GM10248 (cell line): ENCODE measurements at places on chromosomes 11 and 22.

DNA sequence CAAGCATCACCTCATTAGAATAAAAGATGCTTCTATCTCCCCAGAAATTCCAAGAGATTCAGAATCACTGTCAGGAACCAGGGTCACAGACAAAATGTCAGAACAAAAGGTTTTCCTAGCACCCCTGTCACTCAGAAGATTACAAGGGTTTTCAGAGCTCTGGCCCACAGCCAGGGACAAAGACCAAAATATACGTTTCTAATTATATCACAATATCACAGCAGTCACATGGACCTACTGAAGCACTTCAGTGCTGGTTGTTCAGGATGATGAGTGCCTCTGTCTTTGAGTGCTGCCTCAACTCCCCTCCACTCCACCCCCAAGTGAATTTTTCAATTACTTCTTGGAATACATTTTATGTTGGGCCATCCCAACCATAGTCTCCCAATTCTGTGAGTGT is 21.9 kb upstream of the RTL6 start:
- DNase-seq, result no peak

GRCh38 chr22:37279331-37280181 is 2.8 kb upstream of the CYTH4 start:
- DNase-seq, result no peak

- DNase-seq, result no peak
Observed at GRCh38 chr22:20588843-20589581, 81.6 kb downstream of the MED15 start.

- no peak for DNase-seq
Observed at GRCh38 chr11:104324276-104324675, 160.3 kb upstream of the PDGFD start.

GRCh38 chr22:42717197-42717928 is 3.3 kb downstream of the A4GALT start:
- no peak for DNase-seq

- peak; percentile 61 for DNase-seq
Observed at GRCh38 chr11:102599642-102600261, 25.4 kb downstream of the MMP20 start.

- DNase-seq, result peak; percentile 48
Observed at GRCh38 chr22:20957102-20957682, 9.9 kb upstream of the AIFM3 start.

GRCh38 chr11:2422461-2423156 is 21.7 kb downstream of the TRPM5 start:
- DNase-seq, result no peak

DNA sequence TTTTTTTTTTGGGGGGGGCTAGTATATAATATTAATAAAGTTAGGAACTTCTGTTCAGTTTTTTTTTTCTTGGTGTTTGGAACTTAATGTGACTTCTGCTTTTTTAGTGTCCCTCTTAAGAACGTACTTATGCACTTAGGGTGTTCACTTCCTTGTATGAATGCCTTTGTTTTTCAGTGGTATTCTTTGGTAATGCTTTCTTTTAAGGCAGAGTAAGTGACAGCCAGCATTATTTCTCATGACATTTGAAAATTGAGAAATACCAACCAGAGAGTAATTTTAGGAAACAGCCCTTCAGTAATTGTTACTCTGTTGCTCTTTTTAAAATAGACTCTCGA is 2.4 kb downstream of the GRK3 start:
- no peak for DNase-seq

GRCh38 chr11:46410021-46410420 is 18.4 kb upstream of the CHRM4 start:
- no peak for DNase-seq
